ENCODE measurements at places on chromosomes 2 and 18.

DNA sequence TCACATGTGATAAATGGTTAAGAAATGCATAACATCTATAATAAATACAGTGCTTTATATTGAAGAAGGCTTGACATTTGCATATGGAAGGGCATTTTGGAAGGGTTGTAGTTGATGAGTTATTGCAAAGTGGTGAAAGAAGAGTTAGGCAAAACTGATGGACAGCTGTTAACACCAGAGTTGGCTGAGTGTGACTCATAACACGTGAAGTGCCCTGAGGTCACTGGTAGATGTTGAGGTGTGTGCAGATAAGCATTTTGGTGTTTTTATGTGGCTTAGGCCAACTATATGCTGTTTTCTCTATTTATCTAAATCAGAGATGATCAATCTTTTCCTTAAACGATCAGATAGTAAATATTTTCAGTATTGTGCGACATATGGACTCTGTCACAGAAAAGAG lies 154.3 kb upstream of the KCNH7 start:
- DNase-seq, result no peak

- no peak for DNase-seq
These were observed 88.0 kb downstream of the ITGB1BP1 start for GRCh38 chr2:9335322-9335832.

- no peak for DNase-seq
These were observed 511 bp downstream of the MOB4 start for GRCh38 chr2:197516393-197516761.

DNA sequence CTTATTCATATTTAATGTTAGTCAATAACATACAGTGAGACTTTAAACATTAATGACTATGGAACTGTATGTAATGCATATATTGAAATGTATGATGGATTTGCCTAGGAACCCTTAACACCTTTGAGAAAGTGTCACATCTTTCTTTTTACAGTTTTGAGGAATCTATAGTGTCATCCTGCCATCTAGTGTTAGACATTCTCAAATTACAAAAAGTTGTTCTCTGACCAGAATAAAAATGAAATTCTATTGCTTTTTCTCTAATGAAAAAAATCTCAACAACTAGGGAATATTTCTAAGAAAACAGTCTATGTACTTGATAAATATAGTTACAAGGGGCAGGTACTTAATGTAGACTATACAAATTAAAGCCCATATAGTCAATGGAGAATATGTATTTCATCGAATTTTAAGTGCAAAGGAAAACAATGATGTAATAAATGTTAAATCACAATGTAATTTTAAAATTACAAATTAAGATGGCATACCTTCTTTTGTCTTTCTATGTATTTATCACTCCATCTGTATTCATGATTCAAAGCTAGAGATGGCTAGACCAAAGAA lies 5.1 kb upstream of the CALCRL start:
- DNase-seq, result peak; percentile 6

DNA sequence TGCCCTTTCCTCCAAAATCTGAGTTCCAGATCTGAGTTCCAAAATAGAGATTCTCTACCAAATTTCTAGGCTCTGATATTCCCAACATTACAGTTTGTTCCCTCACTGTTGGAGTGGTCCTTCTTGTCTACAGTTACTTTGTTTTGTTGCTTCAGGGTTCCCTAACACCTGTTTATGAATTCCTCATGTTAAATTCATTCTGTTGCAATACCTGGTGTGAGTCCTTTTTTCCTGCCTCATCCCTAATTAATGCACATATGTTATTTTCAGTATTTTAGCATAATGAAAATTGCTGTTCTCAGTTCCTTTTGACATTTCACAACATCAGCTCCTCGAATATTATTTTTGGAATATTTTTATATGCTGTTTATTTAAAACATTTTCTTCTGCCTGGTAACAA lies 16.2 kb downstream of the SERPINB13 start:
- DNase-seq, result no peak

GRCh38 chr2:18820966-18821365 lies 231.6 kb upstream of the NT5C1B start:
- DNase-seq, result no peak

Data from CD4-positive, alpha-beta T cell treated with Interleukin-4 for 4 hours (primary cell).